ENCODE measurements at places on chromosomes 4 and X. TPM values are rescaled to one million over a fixed set of nuclear protein-coding genes. Genes with fewer than 3 reads are reported as not detected.

GRCh38 chr4:114691865-114692264 lies 93.3 kb downstream of the UGT8 start:
- no peaks in the 10 kb centered on the region for H3K27me3 ChIP-seq
- H3K27ac ChIP-seq: no peak overlapping the region
- H3K4me3 ChIP-seq: no peak overlapping the region
- H3K36me3 ChIP-seq: no peaks in the 10 kb centered on the region
- no peak for DNase-seq
- no peaks in the 10 kb centered on the region for H3K4me1 ChIP-seq

- no peaks in the 10 kb centered on the region for H3K27me3 ChIP-seq
- H3K36me3 ChIP-seq: no peaks in the 10 kb centered on the region
- no peak for DNase-seq
- H3K4me3 ChIP-seq: no peak overlapping the region
- H3K4me1 ChIP-seq: peaks cover 26% of the 10 kb centered on the region
Measured at GRCh38 chrX:133323431-133323830, 91.9 kb downstream of the GPC4 start.

DNA sequence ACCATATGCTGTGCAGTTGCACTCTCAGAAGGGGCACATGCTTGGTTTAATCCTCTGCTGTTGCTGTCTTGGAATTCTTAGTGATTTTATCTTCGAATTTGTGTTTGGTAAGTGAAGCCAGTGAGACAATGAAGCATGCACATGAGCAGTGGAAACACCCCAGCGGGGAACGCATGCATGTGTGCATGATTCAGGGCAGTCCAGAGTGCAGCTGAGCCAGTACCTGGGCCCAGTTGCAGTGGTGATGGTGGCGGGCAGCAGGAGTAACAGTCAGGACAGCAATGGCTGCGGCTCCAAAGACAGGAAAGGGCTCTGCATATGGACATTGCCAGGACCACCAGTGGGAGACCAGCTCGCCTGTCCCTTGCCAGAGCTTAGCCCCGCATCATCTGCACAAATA lies 14.3 kb upstream of the TMEM165 start:
- no peak overlapping the region for H3K27ac ChIP-seq
- H3K4me1 ChIP-seq: no peaks in the 10 kb centered on the region
- no peaks in the 10 kb centered on the region for H3K27me3 ChIP-seq

DNA sequence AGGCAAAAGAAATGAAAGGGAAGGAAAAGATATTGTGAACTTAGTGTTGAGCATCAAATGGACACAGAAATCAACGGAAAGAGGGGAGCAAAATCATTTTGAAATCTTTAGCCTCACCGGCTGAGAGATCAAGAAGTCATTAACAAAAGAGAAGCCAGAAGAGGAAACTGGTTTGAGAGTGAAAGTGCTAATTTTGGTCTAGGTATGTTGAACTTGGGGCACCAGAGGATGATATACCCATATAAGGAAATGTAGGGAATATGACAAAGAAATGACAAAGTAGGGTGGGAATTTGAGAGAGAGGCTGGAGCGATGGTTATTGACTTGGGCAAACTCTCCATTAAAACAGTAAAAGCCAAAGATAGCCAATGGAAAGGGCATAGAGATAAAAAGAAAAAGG lies 183.4 kb upstream of the ATOH1 start:
- no peaks in the 10 kb centered on the region for H3K27me3 ChIP-seq
- H3K4me1 ChIP-seq: peaks cover 6% of the 10 kb centered on the region
- no peak overlapping the region for H3K27ac ChIP-seq
- DNase-seq: no peak

GRCh38 chr4:176302283-176303275 lies 17.2 kb upstream of the SPCS3 start:
- no peak overlapping the region for H3K4me3 ChIP-seq
- peaks cover 8% of the 10 kb centered on the region for H3K4me1 ChIP-seq
- H3K36me3 ChIP-seq: no peaks in the 10 kb centered on the region
- DNase-seq: no peak

- H3K4me3 ChIP-seq: no peak overlapping the region
- H3K27ac ChIP-seq: no peak overlapping the region
- no peaks in the 10 kb centered on the region for H3K27me3 ChIP-seq
- no peak for DNase-seq
- peaks cover 34% of the 10 kb centered on the region for H3K4me1 ChIP-seq
Measured at GRCh38 chr4:185834088-185834487, 22.1 kb upstream of the SORBS2 start.

DNA sequence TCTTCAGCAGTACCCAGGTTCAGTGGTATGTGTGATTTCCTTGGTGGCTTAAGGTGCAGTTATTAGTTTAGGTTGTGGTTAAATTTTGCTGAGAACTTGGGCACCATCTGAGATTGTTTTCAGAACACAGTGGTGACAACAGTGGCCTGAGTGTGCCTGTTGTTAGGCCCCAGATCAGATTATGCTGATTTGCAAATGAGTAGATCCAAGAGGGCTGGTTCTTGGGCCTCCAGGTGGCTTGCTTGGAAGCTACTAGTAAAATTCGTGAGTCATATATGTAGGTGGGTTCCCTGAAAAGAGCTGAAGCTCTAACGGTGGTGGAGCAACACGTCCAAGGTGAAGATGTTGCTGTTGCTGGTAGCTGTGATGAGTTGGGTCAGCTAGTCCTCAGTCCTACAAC lies 2619.6 kb downstream of the PCDH7 start:
- H3K36me3 ChIP-seq: no peaks in the 10 kb centered on the region
- no peaks in the 10 kb centered on the region for H3K4me1 ChIP-seq
- DNase-seq: no peak
- H3K27me3 ChIP-seq: no peaks in the 10 kb centered on the region
- no peak overlapping the region for H3K27ac ChIP-seq

Gene PAK3
- 5.0 TPM for total RNA-seq

Gene PF4V1
- total RNA-seq: 0.66 TPM

Gene EMCN
- total RNA-seq: not detected
